Stimulated activated CD4-positive, alpha-beta T cell treated with anti-CD3 and anti-CD28 coated beads, TNF-alpha, amount 100 ng/mL, for 4 hours (primary cell): ENCODE measurements at places on chromosomes 12 and 14.

GRCh38 chr12:122886851-122887818, 8.8 kb downstream of the VPS37B start:
- DNase-seq = no peak

DNA sequence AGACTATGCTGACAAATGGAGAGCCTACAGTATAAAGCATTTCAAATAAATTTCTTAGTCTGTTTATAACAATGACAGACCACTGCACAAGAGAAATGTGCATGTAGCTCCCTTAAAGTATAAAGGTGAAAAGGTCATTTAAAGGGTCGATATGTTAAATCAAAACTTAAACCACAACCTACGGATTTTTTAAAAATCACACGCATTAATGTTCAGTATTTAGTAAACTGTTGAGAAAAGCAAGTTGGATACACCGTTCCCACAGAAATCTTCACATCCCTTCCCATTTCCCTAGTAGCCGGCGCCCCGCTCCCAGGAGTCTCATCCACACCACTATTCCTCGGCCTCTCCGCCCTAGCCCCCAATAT, 614 bp downstream of the FKBP3 start:
- no peak for DNase-seq

GRCh38 chr14:31207287-31207754, 272 bp downstream of the HECTD1 start:
- DNase-seq = no peak

DNA sequence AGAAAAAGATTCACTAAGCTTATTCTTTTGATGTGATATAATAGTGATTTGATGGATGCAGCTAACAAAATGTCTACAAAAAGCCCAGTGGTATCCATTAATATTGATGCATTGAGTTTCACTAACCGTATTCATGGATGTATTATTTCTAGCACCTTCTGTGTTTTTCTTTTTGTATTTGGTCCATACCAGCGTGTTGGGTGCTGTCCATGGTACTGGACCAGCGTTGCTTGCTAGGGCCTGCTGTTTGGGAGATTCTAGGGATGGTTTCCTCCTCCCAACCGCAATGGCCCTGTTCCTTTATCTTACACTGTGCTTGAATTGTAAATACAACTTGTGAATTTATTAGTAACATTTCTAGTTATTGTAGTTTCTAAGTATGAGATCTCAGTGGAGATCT, 31.7 kb downstream of the ANO4 start:
- no peak for DNase-seq

- DNase-seq = no peak
These were observed 14.5 kb downstream of the CAPZA3 start for GRCh38 chr12:18752280-18752920.

DNA sequence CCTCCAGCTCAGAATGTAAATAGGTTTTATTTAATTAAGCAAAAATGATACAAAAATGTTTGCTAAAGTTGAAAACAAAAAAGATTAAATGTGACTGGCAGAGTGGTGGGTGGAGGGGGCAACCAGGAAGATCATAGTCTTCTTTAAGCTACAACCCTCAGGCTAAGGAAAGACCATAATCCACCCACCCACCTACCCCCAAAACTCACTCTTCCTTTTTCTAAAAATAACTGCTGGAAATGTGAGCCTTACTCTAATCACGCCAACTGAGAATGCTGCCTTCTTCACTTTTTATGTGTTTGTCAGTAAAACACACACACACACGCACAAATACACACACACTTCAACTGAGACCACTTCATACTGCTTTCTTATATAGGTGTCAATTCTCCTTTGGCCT, 230.0 kb upstream of the EGLN3 start:
- DNase-seq = no peak

GRCh38 chr12:89468017-89468416, 56.6 kb downstream of the GALNT4 start:
- DNase-seq = no peak

GRCh38 chr12:12219664-12220063, 47.2 kb downstream of the LRP6 start:
- no peak for DNase-seq

DNA sequence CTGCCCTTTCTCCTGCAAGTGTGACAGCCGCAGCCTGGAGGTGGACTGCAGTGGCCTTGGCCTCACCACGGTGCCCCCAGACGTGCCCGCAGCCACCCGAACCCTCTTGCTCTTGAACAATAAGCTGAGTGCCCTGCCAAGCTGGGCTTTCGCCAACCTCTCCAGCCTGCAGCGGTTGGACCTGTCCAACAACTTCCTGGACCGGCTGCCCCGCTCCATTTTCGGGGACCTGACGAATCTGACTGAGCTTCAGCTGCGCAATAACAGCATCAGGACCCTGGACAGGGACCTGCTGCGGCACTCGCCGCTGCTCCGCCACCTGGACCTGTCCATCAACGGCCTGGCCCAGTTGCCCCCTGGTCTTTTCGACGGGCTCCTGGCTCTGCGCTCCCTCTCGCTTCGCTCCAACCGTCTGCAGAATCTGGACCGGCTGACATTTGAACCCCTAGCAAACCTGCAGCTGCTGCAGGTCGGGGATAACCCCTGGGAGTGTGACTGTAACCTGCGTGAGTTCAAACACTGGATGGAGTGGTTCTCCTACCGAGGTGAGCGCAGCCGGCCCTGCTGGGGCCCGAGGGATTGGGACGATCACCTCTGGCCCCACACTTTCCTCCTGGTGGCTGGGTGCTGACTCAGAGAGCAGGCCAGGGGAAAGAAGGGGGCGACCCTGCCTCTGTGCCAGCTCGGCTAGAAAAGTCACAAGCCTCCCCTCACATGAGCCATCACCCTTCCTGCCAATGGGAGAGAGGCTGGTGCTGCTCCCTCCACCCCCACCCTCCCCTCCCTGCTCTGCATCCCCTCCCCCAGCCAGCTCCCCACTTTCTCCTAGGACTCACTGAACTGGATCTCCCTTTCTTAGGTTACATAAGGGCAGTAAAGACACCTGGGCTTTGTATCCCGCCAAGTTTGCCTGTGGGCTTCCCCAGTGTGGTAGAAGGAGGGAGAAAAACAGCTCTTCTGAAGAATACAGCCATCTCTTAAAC, 10.9 kb downstream of the LRTM2 start:
- no peak for DNase-seq

- no peak for DNase-seq
These were observed 974 bp upstream of the TNS2 start for GRCh38 chr12:53048780-53049401.

GRCh38 chr12:111664961-111665865, 20.5 kb downstream of the BRAP start:
- no peak for DNase-seq

DNA sequence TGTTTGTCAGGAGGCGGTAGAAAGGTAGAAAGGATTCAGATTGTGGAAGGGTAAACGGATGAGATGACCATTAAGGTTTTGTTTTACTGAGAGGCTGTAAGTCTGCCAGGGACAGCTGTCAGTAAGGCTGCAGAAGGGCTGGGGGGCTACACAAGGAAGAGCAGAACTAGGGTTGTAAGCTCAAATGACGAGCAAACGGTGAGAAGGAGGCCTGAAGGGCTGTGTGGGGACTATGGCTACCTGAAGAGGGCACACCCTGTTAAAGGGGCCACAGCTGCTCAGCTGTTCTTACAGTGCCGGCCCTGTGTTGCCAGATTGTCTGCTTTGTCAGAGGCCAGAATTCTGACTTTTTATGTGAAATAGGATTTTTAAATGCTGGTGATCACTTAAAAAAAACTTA, 19.1 kb downstream of the VASH1 start:
- no peak for DNase-seq

GRCh38 chr14:96205059-96205977, 679 bp downstream of the BDKRB2 start:
- DNase-seq = no peak

DNA sequence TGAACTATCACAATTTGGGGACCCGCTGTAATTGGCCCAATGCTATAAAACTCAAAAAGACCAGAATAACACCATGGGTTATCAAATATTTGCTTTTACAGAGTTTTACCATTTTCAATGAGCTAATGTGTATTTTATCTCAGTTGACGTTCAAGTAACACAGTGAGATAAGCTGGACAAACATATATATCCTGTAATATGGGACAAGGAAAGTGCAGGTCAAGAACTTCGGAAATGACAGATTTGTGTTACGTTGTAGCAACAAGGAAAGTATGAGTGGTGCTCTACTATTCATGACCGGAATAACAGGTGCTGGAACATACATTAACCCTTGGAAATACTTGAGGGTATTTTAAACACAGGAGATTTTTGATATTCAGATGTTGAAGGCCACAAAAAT, 566.4 kb upstream of the FLRT2 start:
- DNase-seq = no peak

- DNase-seq = no peak
These were observed 280.5 kb downstream of the DPF3 start for GRCh38 chr14:72613231-72613974.

- DNase-seq = no peak
These were observed 125.3 kb downstream of the WIF1 start for GRCh38 chr12:64995816-64996215.

DNA sequence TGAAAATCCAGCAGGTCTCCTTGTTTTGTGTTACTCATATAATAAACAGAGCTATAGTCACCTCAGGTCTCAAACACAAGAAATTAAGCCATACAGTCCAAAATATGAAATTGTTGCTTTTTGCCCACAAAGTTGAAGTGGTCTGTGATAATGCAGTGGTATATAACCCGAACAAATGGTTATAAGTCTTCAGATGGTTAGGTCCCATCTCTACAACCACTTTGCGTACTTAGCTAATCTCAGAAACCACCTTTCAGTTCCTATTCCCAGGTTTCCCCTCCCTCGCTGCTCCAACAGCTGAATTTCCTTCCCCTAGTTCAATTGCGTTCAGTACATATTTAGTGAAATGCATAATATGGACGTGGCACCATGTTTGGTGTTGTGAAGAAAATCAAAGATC, 3.3 kb upstream of the KCNA5 start:
- no peak for DNase-seq

- no peak for DNase-seq
These were observed 32.7 kb upstream of the PRPF39 start for GRCh38 chr14:45051180-45051579.

DNA sequence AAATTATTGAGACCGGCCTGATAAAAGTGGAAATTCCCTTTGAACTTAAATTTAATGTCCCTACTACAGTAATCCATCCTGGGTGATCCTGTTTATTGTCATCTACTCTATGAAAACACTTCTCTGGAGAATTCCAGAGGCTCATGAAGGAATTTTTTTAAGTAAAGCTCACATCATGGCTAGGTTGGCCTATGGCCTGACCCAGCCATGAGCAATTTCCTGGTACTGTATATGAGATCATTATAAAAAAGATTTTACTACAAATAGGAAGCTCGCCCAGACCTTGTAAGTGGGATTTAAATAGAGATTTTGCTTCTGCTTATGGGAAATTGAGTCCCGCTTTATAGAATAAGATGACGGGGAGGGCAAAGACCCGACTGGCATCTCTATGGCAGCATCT, 215.5 kb downstream of the DPF3 start:
- DNase-seq = no peak

DNA sequence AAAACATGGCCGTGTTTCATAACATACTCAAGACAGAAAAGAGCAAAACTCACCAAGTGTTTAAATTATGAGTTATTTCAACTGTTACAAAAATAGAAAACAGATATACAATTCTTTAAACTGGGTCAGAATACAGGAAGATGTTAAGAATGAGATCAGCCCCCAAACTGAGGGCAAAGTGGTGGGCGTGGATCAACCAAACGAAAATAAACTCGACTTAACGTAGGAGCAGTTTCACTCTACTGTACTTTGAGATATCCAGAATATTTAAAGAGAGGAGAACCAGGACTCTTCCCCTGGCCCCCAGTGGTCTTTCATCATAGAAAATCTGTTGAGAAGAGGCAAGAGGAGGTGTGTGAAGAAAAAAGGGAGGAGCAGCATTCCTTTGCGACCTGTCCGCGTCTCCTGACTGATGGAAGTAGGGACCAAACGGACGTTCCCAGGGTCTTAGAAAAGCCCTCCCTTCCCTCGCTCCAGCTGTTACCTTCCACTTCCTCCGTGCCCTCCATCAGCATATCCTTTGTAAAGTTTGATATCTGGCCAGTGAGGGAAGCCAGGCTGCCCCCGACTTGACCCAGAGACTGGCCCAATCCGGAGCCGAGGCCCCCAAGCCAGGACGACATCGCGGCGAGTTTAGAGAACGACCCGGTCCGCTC, 668 bp downstream of the TRIP11 start:
- DNase-seq = no peak

DNA sequence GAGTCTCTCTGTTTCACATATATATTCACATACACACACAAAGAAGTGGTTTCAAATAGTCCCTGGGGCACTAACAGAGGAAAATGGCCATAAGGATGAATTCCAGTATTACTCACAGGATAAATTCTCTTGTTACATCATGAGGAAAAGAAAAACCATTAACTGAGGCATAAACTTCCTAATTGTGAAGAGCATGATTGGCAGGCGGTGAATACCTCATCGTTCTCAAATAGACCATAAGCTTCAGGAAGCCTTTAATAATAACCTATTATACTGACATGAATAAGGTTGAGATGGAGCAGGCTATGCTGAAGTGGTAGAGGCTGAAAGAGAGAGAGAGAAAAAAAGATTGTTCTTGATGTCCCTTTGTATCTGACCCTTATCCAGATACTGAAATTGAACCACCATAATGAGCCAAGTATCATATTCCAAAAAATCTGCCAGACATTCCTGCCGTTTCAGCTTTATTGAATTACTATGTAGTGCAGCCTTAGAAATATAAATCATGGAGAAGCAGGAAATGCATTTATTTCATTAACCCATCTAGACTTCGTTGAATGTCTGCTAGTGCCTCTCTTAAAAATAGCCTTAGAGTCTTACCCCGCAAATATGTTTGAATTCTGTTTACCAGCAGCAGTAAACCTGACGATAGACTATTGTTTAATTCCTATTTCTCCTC, 86.8 kb downstream of the NUAK1 start:
- DNase-seq = no peak
